Activated naive CD8-positive, alpha-beta T cell treated with anti-CD3 and anti-CD28 coated beads, Interleukin-2, amount 50 U/mL, for 16 hours (primary cell): ENCODE measurements at places on chromosomes 4 and X.

DNA sequence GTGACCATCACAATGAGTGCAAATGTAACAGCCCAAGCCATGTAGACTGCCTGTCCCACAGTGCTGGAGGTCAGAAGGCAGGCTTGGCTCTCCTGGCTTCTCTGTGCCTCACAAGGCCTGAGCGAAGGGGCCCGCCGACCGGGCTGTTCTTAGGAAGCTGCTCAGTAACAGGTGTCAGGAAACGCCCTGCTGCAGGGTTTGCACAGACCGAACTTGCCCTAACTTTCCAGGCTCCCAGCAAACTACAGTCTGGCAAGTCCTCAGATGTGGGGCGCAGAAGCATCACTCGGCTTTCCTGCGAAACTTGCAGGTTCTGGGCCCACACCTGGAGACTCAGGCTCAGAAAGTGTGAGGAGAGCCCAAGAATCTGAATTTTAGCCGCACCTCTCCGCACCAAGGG, 87.6 kb downstream of the CRMP1 start:
- no peak for DNase-seq

GRCh38 chrX:50333308-50333707, 128.7 kb downstream of the CCNB3 start:
- no peak for DNase-seq

- no peak for DNase-seq
Measured at GRCh38 chrX:92247076-92247475, 467.9 kb downstream of the PCDH11X start.

GRCh38 chrX:17459661-17460060, 84.7 kb downstream of the NHS start:
- DNase-seq = no peak

DNA sequence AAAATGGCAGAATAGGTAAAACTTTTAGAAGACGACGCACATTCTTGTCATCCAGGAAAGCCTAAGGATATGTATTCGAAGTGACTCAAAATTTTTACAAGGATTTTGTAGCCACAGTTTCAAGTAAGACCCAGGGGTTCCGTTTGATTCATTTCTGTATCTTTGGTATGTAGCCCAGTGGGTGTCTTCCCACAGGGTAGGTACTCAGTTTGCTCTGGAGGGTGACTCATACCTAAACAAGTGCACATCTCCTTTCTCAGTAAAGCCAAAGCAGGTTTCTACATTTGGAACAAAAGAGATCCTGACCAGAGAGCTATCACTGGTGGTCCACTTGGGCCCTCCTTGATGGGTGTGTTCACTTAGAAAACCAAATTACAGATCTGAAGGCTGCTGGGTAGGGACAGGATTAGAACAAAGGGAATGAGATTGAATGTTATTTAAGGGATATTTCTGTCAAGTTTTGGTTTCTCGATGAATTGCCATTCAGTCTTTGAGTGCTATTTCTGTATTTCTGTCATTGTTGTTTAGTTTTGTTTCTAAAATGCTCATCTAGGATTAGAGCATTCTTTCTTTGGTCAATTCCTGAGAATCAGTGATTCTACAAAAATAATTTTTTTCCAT, 56.1 kb downstream of the PLS3 start:
- DNase-seq = no peak

GRCh38 chr4:17997129-17997528, 24.4 kb downstream of the LCORL start:
- no peak for DNase-seq

- DNase-seq = no peak
Measured at GRCh38 chr4:148926276-148927260, 484.4 kb upstream of the NR3C2 start.

- DNase-seq = no peak
Measured at GRCh38 chr4:23972187-23972586, 82.3 kb upstream of the PPARGC1A start.

DNA sequence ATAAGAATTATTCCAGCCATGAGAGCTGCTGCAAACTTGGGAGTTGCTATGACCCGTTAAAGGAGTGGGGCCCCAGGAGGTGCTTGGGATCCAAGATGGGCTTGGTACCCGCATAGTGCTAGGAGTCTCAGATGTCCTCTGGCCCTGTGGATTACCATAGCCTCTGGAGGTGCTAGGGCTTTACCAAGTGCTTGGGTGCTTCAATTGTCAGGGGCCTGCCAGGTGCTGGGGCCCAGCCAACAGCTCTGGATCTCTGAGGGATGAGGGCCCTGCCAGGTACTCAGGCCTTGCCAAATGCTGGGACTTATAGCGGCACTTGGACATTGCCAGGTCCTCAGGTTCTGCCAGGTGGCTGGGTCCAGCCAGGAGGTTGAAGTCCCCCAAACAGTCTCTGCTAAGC, 32.0 kb upstream of the USP51 start:
- DNase-seq = no peak

- DNase-seq = no peak
Measured at GRCh38 chrX:39493168-39493567, 604.6 kb downstream of the BCOR start.

DNA sequence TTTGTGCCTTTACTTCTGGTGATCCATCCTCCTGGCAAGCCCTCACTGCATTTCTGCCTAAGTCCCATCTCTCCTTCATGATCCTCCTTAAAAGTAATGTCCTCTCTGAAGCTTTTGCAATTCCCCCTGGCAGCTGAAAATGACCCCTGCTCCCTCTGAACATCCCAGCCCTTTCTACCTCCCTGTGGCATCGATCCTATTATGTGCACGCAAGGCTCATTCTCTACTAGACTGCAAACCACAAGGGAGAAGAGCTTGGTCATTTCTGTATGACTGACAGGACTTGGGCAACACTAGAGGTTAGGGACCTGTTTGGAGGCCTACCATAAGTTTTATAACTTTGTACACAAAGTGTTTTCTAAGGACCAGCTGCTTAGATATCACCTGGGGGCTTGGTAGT, 50.8 kb upstream of the RAP2C start:
- no peak for DNase-seq

GRCh38 chr4:7842384-7843279, 97.0 kb downstream of the AFAP1 start:
- no peak for DNase-seq

- DNase-seq = no peak
Measured at GRCh38 chr4:146916479-146917076, 29.1 kb downstream of the TTC29 start.

- DNase-seq = no peak
Measured at GRCh38 chr4:101037249-101037648, 310.1 kb downstream of the PPP3CA start.

- DNase-seq = no peak
Measured at GRCh38 chr4:17033768-17034181, 135.3 kb upstream of the LDB2 start.

DNA sequence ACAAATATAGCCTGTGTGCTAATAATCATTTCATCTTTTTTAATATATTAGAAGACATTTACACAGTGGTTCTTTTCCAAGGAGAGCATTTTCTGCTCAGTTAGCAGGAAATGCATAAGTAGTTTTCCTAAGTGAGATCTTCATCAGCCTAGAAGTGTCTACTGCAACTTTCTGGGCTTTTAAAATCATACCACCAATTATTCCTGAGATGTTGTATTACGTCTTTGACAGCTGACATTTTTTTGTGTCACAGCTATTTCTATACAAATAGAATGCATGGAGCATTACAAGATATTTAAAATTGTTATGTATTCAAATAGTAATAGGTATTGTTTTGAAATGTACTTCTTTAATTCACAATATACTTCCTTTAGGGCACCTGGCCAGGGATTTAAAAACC, 158.0 kb downstream of the GRID2 start:
- DNase-seq = no peak

DNA sequence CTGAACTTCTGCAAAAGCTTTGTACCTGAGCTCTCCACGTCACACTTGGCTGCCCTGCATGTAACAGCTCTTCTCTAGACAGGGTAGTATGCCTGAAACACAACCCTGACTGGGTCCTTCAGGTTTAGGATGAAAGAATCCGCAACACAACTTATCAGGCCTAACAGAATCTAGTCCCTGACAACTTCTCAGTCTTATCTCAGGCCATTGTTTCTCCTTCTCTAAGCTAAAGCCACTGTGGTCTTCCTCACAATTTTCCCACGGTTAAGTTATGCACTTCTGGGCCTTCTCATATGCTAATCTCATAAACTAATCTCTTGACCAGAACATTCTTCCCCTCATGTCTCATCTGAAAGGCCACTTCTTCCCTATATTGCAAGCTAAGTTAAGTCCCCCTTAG, 10.8 kb upstream of the TMPRSS11B start:
- no peak for DNase-seq
